Skeletal muscle cell (primary cell): ENCODE measurements at places on chromosomes 7 and 10.

DNA sequence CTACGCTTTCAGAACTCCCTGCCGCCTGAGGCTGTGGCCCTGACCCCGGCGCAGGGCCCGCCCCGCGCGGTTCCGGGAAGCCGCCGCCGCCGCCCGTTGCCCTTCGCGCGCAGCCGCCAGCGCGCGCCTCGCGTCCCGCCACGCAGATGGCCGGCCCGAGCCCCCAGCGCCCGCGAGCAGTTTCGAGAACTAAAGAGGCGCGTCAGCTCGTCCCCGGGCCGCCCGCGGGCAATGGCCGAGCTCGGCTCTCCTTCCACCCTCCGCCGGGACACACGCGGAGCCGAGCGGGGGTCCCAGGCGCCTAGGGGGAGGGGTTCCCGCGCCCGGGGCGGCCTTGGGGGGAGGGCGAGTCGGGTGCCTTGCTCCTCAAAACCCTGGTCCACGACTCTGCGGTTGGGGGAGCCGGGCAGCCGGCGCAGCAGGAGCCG, 1.8 kb downstream of the HNRNPF start:
- no peak for DNase-seq

DNA sequence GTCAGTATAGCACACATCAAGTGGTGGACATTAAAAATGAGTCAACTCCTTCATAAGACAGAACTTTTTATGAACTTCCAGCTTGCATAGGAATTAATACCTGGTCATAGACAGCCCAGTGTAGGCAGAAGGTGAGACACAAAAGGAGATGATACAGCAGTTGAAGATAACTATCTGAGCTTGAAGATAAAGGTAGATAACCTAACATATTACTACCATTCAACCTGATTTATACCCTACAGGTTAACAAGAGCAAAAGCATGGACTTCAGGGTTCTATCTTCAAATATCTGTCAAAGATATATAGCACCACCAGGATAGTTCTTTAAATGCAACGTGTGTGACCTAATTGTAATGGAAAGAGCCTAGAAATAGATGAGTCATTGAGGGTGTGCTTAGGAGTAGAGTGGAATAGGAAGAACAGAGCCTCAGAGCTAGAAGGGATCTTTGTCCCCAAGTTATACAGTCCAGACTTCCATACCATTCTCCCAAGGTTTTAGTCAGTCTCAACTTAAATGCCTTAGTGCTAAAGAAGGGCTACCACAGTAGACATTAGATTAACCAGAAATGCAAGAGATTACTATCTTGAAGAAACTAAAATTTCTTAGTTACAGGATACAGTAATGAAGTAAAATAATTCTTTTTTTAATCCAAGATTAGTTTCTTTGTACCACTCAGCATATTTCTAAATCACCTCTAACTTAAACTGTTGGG, 9.2 kb downstream of the ZNF800 start:
- no peak for DNase-seq

GRCh38 chr7:107286751-107287621, 118.2 kb downstream of the HBP1 start:
- no peak for DNase-seq

- DNase-seq: no peak
Observed at GRCh38 chr10:22515009-22515408, 169.7 kb downstream of the SPAG6 start.

DNA sequence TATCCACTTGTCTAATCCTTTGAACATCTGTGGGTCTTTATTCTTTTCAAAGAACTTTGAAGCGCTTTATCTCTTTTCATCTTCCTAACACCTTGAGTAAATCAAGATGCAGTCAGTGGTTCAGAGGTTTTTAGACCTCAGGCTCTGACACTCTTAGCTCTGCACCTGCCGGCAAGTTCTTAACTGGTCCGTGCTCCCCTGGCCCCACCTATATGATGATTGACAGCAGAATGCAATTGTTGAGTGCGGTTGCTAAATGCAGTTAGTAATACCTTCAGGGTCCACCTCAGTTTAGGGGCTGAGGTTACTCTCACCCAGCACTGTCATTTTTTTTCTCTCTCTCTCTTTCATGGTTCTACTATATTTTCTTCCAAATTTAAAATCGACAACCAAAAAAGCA, 854.2 kb upstream of the AUTS2 start:
- no peak for DNase-seq

DNA sequence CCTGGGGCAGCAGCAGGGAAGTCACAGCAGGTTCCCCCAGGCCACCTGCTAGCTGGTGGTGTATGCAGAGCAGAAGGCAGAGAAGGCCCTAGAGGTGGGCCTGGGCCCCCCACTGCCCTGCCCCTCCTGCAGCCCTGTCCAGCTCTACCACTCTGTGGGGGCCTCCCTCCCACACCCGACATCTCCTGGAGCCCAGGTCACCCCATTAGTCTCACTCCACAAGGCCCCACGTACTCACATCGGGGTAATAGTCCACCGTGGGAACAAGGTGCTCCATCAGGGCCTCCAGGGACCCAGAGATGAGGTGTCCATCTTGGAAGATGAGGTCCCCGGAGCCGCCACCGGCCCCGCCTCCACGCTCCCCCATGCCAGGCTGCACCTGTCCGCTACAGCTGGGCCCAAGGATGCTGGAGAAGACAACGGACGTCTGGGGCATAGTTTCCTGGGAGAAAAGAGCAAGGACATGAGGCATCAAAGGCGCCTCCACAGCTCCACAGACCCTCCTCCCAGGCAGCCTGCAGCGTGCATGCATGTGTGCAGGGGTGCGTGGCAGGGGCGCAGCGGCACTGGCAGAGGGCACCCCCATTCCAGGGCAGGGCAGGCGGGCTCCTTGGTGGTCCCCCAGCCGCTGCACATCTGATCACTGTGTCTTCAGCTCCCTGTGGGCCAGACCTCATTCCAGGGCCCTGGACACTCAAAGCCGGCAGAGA, 61.0 kb downstream of the RASGEF1A start:
- DNase-seq: no peak

DNA sequence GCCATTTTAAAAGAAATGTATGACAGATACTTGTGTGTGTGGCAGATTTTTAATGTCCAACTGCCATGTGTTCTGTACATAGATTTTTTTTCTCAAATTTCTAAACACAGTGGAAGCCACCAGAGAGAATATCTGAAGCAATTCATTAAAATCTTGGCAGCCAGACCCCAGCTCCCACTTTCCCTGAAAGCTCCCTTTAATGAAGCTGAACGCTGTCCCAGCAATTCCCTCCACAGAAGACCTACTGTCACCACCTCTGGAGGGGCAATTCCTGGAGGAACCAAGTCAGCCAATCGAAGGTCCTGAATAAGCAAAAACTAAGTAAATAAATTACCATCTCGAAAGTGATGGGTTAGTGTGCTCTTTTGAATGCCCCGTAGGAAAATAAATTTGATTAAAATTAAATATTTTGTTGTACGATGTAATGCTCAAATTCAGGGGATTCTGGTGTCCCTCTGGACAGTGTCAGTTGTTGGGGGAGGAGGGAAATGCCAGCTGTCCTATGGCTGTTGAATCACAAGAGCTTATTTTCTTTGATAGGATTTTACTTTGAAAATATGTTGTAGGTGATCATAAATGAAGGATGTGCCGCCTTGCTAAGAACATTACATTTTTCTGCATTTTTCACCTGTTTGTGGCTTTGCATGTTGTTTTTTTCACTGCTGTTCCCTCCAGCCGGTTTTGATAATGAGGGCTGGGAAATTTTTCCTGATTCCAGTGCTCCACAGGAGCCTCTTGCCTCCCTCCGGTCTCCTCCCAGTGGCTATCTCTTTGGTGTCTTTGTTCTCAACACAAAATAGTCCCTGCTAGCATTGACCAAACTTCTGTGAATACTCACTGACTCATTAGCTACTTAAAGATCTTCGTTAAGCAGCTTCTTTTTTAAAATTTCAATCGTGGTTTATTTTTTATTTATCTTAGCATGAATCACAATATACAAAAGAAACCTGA, 9.2 kb upstream of the GSAP start:
- DNase-seq: no peak
